ENCODE measurements at places on chromosomes 2 and 18.

DNA sequence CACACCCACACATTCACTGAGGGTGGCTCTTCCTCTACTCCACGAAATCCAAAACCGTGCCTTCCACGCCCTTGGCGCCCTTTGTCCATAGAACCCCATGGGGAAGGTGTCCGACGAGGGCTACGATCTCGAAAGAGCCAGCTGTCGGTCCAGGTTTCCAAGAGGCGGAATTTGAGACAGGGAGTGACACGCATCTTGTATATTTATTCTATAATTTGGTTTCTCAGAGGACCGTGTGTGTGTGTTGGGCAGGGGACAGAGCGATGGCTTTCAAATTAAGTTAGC, 726 bp downstream of the C2orf69 start:
- no peak for DNase-seq

- no peak for DNase-seq
These were observed 36.0 kb downstream of the LBH start for GRCh38 chr2:30267161-30267975.

DNA sequence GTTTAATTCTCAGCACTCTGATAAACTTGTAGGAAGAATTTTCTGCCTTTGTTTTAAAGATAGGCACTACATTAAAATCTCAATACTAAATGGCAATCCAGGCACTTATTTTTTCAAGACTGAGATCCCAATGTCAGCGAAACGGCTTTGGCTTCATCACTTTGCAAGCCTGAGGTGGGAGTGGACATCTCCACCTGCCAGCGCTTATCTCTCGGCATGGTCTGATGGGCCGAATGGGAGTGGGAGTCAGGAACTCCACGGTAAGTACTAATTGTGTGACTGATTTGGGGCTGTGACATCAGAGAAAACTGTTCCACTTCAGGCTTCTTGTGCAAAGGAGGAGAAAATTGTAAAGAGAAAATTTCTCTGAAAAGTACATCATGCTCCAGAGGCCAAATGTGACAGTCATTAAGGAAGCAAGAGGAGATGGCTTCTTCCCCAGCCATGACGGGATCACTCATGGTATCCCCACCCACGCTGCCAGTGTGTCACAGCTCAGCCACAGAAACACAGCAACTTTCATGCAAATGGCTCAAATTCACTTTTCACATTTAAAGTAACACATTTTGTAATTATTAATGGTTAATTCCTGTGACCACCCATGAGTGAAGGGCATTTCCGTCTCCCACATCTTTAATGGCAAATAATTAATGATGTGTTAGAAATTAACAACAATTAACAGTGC, 385.5 kb upstream of the HNRNPA3 start:
- no peak for DNase-seq

- DNase-seq: no peak
These were observed 519.4 kb downstream of the TDRD15 start for GRCh38 chr2:21643180-21643579.

GRCh38 chr2:120779781-120780283, 44.2 kb downstream of the GLI2 start:
- DNase-seq: no peak

- DNase-seq: no peak
These were observed 793 bp downstream of the ZNF236 start for GRCh38 chr18:76823161-76823538.

DNA sequence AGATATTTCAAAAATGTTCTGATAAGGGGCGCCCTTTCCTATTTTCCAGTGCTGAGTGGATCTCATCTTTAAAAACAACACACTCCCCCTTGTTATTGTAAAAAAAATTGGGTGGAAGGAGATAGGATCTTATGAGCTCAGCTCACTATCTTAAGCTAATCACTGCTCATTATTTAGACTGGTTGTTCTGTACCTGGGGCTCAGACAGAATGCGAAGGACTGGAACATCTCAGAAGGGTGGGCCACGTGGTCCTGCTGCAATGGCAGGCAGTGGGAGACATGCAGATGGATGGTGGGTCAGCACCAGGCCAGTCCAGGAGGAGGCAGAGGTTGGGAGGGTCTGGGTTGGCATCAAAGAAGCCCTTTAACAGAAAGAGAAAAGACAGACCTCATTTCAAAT, 48.3 kb upstream of the GPR155 start:
- no peak for DNase-seq

GRCh38 chr2:154692927-154693326, 5.6 kb upstream of the KCNJ3 start:
- DNase-seq: no peak

GRCh38 chr2:237184192-237184918, 98.7 kb downstream of the COPS8 start:
- no peak for DNase-seq

GRCh38 chr18:47931718-47932103, 1.3 kb upstream of the SMAD2 start:
- no peak for DNase-seq

- no peak for DNase-seq
These were observed 142.8 kb downstream of the TMEM17 start for GRCh38 chr2:62363166-62363565.

DNA sequence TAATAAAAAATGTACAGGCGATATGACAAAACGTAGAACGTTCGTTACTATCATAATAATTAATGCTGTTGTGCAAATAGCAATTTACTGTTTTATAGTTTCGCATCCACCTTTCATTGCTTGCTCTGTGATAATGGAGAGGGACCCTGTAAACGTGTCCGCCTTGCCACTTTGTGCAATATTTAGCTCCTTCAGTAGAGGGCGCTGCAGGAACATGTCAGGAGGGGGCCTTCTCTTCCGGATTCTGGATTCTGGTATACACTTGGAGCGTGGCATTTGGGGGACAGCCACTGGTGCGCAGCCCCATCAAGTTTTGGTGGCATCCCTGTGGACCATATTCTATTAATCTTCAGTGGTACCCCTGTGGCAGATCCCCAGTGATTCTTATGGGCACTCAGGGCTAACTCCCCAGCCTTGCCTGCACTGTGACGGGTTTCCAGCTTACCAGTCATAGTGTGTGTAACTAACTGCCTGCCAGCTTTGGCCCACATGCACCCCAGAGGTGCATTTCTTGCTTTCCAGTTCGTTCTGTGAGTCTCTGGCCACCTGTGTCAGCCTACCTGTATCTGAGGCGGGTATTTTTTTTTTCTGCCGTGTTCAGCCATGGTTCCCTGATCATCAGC, 140.3 kb downstream of the CYRIA start:
- DNase-seq: no peak

GRCh38 chr2:240210198-240210965, 69.9 kb upstream of the OTOS start:
- DNase-seq: no peak

DNA sequence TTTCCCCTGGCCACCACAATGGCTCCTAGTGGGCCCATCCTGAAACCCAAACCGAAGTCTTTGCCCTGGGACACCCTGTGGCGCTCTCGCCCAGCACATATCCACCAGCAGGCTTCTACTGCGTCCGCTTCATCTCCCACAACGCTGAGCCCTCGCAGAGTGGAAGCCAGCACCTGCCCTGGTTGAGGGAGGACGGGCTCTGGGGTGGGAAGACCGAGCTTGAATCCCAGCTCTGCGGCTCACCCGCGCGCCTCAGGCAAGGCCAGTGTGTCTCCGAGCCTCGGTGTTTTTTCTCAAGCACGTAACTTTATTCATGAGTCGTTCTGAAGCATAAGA, 15.6 kb downstream of the KLF11 start:
- no peak for DNase-seq

GRCh38 chr2:231533086-231533776, 3.0 kb upstream of the NMUR1 start:
- no peak for DNase-seq

- DNase-seq: no peak
These were observed 163.8 kb upstream of the CDH20 start for GRCh38 chr18:61169386-61169785.
